Breast epithelium (tissue), 4 donors: ENCODE measurements at places on chromosomes 16 and 17.
A peak's percentile ranks its signal among the peaks of the same experiment; 100 is the strongest.

- DNase-seq, result no peak
These were observed 36.6 kb upstream of the TMEM132E start for GRCh38 chr17:34542700-34543336.

GRCh38 chr16:30491744-30492308 lies 19.3 kb downstream of the ITGAL start:
- peak; percentile 67 for DNase-seq

DNA sequence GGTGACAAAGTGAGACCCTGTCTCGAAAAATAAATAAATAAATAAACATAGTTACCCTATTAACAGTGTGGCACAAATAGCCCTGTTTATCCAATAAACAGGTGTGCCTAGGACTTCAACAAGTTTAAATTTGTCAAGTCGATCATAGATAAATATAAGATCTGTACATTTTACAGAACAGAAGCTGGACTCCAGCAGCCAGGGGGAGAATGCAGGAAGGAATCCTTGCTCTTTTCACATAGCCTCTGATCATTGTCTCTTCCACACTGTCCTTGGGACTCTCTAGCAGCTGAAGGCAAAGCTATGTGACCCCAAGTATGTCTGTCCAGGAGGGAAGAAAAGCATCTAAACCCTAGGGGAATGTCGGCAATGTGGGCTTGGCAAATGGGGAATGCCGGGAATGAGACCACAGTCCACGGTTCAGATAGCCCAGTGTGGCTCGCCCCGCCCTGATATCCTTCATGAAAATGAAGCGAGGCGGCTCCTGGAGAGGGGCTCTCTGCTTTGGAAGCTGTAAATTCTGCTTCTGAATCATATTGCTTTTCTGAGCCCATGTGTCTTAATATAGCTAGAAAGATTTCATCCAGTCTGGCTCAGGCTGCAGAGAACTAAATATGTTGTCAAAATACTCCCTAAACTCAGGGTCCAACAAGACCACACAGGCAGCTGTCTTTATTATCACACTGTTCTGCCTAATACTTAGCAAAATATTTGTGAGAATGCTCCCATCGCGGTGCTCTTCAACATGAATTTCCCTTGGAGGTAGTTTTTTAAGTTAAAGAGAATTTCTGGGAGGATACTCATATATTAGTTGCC lies 24.9 kb upstream of the GRB2 start:
- no peak for DNase-seq

- peak; percentile 71 for DNase-seq
These were observed 1.4 kb downstream of the CENPX start for GRCh38 chr17:82021107-82021899.

DNA sequence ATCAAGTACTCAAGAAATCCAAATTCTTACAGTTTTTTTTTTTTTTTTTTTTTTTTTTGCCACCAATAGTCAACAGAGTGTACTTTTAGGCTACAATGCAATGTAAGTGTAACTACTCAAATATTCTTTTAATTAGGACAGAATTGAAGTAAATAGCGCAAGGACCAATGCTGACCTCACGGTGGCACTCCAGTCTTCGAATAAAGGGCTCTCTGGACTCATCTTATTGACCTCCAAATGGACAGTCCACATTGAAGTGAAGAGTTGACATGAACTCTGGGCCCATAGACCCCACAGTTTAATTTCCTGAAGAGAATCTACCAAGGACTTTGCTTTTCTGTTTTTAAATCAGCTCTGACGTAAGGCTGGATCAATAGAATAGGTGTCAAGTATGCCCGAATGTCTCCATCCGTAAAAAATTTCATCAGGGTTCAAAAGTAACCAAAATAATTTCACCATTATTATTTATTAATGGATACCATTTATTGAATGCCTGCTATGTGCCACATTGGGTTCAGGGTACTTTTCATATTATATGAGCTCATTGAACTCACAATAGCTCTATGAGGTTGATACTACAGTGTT lies 7.3 kb upstream of the DDX52 start:
- DNase-seq, result no peak

DNA sequence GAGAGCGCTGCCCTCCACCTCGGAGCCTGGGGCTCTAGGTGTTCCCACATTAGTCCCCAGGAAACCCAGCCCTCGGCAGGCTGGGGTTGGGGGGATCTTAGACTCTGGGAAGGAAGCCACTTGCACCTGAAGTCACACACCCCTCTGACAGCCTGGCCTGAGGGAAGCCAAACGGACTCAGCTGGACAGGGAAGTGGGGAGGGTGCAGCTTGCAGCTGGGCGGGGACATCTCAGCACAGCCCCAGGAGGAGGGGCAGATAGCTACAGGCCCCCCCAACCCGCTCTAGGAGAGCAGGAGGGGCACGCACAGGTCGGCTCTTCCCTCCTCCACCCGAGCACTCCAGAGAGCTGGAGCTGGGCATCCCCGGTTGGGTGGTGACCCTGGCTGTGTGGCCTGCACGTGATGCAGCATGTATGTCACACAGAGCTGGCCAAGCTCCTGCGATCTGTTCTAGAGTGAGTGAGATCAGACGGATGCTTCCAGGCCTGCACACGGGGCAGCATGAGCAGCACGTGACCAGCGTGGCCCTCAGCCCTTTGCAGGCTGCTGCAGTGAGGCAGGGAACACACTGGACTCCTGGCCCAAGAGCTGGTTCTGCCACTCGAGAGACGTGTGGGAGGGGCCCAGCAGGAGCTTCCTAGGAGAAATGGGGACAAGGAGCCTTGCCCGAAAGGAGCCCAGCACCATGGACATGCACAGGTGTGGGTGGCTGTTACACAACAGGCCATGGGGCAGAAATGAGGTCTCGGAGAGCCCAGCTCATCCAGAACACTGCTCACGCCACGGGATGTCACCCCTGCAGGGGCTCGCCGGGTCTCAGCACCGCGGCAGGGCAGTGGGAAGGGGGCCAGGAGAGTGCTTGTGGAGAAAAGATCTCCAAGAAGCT lies 15.4 kb downstream of the KIFC3 start:
- DNase-seq, result no peak

DNA sequence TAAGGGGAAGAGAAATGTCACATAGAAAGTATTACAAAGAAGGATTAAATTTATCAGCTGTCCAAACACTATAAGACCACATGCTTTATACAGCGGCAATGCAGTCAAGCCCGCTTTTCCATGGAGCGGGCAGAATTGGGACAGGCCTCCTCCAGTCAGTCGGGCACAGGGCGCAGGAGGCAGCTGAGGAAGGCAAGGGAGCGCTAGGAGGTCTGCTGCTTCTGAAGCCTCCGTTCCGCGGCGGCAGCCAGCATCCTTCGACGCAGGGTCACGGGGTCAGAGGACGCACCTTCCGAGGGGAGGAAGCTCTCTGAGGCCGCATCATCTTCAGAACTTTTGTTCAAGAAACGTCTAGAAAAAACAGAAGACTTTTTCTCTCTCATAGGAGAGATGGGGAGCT lies 62.6 kb downstream of the AMFR start:
- DNase-seq, result no peak

DNA sequence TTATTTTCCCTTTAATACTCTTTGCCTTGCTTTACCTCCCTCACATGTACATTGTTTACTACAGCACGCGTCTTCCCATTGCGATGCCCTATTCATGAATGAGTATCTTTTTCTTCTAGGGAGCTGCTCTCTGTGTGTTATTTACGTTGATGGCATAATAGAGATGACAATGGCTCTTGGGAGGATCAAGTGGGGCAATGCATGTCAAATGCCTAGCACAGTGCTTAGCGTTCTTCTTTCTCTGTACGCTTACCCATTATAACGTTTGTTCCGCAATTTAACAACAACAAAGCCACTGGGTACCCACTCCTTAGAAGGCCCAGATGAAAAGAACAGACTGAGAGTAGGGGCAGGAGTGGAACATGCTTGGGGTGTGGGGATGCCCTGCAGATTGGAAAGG lies 271.6 kb upstream of the TNRC6C start:
- DNase-seq, result no peak

- DNase-seq, result no peak
These were observed 215.3 kb downstream of the C16orf78 start for GRCh38 chr16:49588729-49589384.

DNA sequence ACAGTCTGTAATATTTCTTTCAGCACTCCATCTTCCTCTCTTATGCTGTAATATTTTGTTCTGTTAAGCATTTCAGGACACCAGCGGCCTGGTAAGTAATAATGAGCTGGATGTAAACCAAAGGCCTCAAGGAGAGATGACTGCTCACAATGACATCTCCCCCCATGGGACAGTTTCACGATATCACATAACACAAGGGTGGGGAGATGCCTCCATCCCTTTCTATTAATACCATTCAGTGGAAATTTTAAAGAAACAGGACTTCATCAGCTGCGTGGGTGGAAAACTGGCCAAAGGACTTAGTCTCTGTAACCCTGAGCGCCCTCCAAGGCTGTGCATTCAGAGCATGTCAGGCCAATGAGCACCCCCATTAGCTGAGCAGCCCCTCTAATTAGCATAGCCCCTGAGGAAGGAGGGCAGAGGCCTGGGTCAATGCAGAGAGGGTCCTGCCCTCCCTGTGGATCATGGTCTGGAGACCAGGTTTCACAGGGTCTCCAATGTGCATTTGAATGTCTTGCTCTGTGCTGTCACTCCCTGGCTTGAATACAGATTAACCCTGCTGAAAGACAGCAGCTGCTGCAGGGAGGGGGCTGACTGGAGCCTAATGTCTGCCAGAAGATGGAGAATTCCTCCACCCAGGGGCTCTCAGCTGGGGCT lies 156.4 kb downstream of the HS3ST2 start:
- DNase-seq, result no peak

GRCh38 chr17:1561420-1562175 lies 994 bp downstream of the PITPNA start:
- DNase-seq, result no peak

DNA sequence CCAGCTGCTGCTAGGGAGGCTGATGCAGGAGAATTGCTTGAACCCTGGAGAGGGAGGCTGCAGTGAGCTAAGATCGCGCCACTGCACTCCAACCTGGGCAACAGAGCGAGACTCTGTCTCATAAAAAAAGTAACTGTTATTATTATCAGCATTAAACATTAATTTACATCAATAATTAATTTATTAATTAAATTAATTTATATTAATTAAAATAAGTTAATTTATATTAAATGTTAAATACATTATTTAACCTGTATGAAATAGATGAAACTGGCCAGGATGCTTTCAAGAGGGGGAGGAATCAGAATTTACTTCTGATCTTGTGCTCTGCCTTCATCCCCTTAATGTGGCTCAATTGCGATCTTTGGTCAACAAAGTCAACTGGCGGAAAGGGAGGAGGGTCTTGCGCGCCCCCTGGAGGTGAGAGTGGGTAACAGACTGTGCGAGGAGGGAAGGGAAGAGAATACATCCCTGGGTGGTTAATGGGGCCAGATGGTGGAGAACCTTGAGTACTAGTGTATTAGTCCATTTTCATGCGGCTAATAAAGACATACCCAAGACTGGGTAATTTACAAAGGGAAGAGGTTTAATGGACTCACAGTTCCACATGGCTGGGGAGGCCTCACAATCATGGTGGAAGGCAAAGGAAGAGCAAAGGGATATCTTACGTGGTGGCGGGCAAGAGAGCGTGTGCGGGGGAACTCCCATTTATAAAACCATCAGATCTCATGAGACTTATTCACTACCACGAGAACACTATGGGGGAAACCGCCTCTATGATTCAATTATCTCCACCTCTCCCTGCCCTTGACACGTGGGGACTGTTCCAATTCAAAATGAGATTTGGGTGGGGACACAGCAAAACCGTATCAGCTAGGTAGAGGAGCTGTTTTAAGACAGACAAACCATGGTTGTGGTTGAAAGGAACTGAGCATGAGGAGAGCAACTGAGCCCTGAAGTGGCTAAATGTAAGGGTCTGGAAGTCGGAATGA lies 15.7 kb upstream of the CPPED1 start:
- DNase-seq, result no peak

- DNase-seq, result no peak
These were observed 8.4 kb downstream of the PIMREG start for GRCh38 chr17:6452471-6453266.

- no peak for DNase-seq
These were observed 351 bp upstream of the GDPD1 start for GRCh38 chr17:59219992-59220327.

DNA sequence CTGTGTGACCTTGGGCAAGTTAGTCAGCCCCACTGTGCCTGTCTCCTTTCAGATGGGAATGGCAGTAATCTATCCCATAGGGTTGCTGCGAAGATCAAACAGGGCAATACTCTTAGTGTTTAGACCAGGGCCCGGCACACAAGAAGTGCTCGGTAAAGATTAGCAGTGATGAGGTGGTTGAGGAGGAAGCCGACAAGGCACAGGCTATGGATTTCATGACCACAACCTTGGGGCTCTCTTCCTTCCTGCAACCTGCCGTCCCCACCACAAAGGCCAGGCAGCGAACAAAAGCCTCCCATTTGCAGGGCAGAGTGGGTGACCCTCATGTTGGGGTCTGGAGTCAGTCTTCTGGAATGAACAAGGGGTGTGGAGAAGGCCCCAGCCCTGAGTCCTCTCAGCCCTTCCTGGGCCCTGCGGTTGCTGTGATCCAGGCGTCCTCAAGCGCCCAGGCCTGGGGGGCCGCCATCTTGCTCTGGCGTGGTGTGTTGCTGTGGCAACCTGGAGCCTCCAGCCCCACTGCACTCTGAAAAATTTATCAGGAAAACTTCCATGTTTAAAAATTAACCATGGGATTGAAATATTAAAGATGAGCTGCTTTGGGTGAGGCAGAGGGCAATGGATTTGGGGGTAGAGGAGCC lies 9.8 kb downstream of the ADAM11 start:
- DNase-seq, result no peak

GRCh38 chr16:66113223-66113622 lies 253.3 kb upstream of the CDH5 start:
- DNase-seq, result no peak

- DNase-seq, result no peak
These were observed 32.7 kb upstream of the SLC6A2 start for GRCh38 chr16:55622930-55623561.

GRCh38 chr16:89619840-89620239 lies 6.4 kb downstream of the DPEP1 start:
- DNase-seq, result no peak

DNA sequence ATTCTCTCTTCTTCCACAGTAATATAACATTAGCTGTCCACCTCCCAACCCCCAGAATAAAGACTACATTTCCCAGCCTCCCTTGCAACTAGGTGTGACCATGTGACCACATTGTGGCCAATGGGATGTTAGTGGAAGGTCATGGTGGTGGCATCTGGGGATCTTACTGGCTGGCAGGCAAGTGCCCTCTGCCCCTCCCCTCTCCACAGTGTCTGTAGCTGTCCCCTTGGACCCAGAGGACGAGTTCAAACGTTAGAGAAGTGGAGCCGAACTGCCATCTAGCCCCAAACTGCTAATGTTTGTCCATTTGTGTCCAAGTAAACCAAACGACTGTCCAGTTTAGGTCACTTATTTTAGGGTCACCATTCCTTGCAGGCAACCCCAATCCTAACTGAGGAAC lies 26.6 kb upstream of the KCNG4 start:
- no peak for DNase-seq

- no peak for DNase-seq
These were observed 1.7 kb downstream of the ANKRD40CL start for GRCh38 chr17:50765454-50766221.

- DNase-seq, result no peak
These were observed 17.9 kb downstream of the CASKIN1 start for GRCh38 chr16:2178321-2179106.

DNA sequence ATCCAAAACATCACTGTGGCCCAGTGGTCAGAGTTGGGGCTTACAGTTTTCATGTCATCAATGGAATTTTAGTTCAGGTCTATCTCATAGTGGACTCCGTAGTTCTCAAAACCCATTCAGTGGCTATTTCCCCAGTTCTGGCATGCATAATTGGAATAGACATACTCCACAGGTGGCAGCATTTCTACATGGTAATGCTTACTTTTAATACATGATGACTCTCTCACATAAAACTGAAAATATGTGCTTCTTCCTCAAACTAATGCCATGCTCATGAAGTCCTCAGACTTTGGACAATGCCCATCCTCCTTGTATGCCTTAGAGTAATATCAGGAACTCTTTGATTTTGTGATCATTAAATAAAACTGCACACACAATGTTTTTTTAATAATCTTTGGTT lies 857.4 kb upstream of the GOT2 start:
- no peak for DNase-seq
